ENCODE measurements at places on chromosomes 4 and X. TPM values are rescaled to one million over a fixed set of nuclear protein-coding genes. Genes with fewer than 3 reads are reported as not detected.

- no peak for DNase-seq
Observed at GRCh38 chr4:174835536-174835935, 6.5 kb upstream of the GLRA3 start.

DNA sequence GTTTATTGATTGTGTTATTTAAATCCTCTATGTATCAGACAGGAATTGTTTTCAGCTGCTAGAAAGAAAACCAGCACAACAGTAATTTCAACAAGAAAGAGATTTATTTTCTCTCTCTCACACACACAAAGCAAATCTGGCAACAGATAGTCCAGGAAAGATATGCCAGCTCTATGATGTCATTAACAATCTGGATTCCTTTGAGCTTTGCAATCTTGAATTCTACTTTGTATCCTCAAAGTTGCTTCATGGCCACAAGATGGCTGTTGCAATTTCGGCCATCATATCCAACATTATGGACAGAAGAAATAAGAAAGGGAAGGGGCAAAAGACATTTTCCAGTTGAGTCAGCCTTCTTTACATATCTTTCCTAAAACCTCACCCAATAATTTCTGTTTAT, 19.8 kb upstream of the FMR1 start:
- no peak for DNase-seq

- DNase-seq, result peak; percentile 28
Observed at GRCh38 chr4:40515398-40516293, 114.0 kb downstream of the RBM47 start.

TSPAN6 gene
- total RNA-seq, result 3.8 TPM

CD38 gene
- total RNA-seq, result 3.7 TPM

- DNase-seq, result no peak
Observed at GRCh38 chr4:986428-986878, 391 bp upstream of the IDUA start.

- no peak for DNase-seq
Observed at GRCh38 chr4:3244002-3244401, 5.0 kb upstream of the MSANTD1 start.

GRCh38 chr4:147924604-147925412, 192.9 kb downstream of the ARHGAP10 start:
- DNase-seq, result no peak

DNA sequence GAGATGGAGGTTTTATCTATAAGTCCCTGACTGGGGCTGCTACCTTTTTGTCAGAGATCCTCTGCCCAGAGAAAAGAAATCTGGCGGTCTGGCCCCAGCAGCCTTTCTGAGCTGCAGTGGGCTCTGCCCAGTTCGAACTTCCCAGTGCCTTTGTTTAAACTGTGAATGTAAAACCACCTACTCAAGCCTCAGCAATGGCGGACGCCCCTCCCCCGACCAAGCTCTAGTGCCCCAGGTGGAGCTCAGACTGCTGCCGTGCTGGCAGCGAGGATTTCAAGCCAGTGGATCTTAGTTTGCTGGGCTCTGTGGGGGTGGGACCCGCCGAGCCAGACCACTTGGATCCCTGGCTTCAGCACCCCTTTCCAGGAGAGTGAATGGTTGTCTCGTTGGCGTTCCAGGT, 121.8 kb downstream of the TSPAN5 start:
- DNase-seq, result no peak

DNA sequence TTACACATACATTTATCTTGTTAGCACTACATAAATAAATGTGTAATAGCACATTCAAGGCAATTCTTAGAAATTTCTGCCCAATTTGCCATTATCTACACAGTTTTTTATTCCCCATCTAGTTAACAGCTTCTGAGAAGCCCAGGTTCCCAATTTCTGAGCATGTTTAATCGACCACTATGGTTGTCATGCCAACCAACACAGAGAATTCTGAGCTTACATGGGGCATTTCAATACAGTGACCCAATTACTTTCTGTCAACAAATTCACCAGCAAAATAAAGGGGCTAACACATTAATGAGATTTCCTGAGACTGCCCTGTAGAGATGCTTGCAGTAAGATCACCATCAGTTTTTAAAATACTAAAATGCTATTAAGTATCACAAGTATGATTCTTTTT, 22.0 kb downstream of the GPM6A start:
- no peak for DNase-seq

DNA sequence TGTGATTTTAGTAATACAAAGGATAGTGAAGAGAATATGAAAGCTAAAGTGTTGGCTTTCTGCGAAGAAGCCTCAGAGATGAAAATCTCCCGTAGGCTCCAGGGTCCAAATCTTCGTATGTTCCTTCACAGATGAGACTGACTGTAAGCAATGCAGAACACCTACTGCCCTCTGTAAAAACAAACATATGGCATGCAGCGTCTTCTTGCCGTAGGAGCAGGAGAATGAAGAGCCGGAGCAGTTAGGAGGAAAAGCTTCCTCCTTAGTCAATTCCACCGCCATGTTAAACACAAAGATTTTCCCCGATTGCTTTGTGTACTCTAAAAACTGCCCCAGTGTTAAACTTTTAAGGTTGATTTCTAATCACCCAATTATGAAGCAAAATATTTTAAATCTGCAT, 22.5 kb downstream of the RWDD4 start:
- no peak for DNase-seq

NLGN4X gene
- total RNA-seq, result 0.59 TPM

EFHC2 gene
- 0.11 TPM for total RNA-seq

POU4F2 gene
- total RNA-seq, result not detected

PDHA1 gene
- total RNA-seq, result 473 TPM

NKX3-2 gene
- total RNA-seq, result not detected

GRCh38 chrX:104641176-104641575, 75.2 kb downstream of the IL1RAPL2 start:
- DNase-seq, result no peak

GRCh38 chrX:48493890-48494364, 14.9 kb upstream of the PORCN start:
- no peak for DNase-seq

DHX15 gene
- total RNA-seq, result 57.6 TPM

- no peak for DNase-seq
Observed at GRCh38 chrX:147376601-147377422, 534.9 kb upstream of the FMR1 start.

GRCh38 chr4:4884611-4885010, 25.1 kb downstream of the MSX1 start:
- DNase-seq, result no peak

DNA sequence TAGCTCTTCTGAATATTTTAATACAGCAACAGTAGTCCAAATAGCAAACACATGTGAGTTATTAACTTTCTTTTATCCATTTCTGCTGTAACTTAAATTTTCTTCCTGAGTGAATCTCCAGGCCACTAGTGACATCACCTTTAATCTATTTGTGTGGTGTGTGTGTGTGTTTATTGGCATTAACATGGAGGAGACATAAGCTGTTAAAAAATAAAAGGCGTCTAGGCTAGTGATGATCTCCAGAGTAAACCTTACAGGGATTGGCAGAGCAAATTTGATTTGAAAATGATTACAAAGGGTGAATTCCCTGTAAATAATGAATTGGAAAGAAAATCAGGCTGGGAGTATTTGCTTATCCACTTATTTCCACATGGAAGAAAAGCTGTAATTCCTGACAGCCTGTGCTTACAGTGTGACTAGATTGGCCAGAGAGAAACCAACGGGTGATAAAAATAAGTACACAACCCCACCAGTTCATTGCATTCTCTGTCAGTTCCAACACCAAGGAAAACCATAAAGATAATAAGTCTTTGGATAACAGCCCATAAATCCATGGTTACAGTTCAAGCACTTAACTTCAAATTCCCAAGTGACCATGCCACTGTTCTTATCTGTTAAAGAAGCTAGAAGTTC, 186.1 kb downstream of the ENOX2 start:
- no peak for DNase-seq

DNA sequence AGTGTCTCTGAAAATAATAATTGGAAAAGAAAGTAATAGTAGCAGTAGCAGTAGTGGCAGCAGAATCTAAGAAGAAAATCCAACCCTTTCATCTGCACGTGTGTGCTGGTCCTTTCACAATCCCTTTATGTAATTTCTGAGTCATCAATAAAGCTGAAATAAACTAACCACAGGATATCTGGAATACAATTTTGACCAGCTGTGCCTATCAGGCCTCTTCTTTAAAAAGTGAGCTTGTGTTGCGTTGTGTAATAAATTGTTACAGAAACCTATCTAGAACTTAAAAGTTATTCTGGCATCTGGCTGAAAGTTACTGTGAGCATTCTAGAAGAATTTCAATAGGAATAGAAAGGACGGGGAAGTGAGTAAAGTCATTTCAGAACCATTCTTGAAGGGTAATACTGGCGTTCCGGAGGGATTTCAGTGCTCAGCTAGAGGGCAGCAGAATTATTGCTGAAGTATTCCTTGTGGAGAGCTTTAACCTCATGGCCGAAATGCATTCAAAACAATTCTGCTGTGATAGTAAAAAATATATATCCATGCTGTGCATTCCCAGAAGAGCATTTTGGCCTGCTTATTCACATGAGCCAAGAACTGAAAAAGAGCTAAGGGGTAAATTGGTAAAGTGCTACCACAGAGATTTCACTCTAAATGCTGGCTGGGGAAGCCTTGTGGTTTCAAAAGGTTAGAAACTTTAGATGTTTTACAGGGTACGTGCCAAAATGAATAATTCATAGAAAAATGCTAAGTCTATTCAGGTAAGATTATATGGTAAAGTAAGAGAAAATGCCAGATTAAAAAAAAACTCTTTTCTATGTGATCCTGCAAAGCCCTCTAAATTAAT, 260.6 kb downstream of the NKX6-1 start:
- no peak for DNase-seq

TMPRSS11D gene
- not detected for total RNA-seq

MGAT4D gene
- total RNA-seq, result not detected

ERVMER34-1 gene
- not detected for total RNA-seq

- DNase-seq, result peak; percentile 34
Observed at GRCh38 chrX:12975991-12976558, 1.2 kb downstream of the TMSB4X start.

CORIN gene
- total RNA-seq, result not detected

DNA sequence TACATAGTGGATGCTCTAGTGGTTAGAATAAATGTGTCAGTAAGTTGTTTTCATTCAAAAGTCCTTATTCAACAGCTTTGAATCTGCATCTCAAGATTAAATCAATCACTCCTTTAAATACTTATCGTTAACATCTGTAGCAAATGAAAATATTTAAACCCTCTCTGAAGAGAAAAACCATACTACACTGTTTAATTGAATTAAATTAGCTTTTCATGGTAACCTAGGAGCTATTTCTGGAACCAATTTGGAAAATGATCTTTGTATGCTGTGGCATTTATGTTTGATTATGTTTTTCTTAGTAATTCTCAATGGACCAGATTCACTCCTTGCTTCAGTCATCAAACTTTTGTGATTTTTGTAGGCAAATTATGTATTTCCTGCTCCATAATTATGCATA, 9.7 kb downstream of the BMPR1B start:
- DNase-seq, result no peak

GRCh38 chrX:65407157-65407626, 127.4 kb downstream of the LAS1L start:
- no peak for DNase-seq

DUSP21 gene
- not detected for total RNA-seq

CFP gene
- 1.5 TPM for total RNA-seq

SYP gene
- 0.63 TPM for total RNA-seq

GRCh38 chrX:21004835-21005234, 369.4 kb upstream of the CNKSR2 start:
- no peak for DNase-seq

GRCh38 chr4:97593248-97593647, 550.0 kb downstream of the STPG2 start:
- no peak for DNase-seq

NALF2 gene
- total RNA-seq, result 0.09 TPM

FAM241A gene
- 2.6 TPM for total RNA-seq

- no peak for DNase-seq
Observed at GRCh38 chr4:150641612-150642011, 59.7 kb downstream of the MAB21L2 start.

DNA sequence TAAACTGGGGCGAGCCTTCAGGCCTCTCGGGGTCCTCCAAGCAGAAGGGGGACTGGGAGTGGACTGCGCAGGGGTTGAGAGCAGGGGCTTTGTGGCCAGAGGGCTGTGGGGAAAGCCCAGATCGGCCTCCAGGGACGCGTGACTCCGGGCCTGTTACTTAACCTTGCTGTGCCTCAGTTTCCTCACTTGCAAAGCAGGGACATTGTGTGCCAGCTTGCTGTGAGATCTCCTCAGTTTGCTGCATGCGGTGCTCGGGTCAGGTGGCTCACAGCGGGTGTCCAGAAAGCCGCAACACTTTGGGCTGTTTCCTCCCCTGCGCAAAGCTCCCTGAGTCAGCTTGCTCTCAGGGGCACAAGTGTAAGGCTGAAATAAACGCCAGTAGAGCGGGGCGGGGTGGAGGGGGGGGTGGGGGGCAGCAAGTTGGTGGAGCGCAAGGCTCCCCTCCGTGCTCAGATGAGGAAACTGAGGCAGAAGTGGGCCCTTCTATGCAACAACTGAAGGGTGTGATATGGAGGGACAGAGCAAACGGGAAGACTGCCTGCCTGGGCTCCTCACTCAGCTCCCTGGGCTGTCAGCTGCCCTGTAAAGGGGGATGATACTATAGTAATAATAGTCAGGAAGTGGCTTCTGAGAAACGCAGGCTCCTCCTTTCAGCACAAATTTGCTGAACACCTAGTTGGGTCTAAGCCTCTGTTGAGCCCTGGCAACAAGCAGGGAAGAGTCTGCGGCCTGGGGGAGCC, 101.0 kb downstream of the HMX1 start:
- DNase-seq, result peak; percentile 15

Measured in psoas muscle (tissue), 8 donors.